ENCODE measurements at places on chromosomes 16 and 17.

DNA sequence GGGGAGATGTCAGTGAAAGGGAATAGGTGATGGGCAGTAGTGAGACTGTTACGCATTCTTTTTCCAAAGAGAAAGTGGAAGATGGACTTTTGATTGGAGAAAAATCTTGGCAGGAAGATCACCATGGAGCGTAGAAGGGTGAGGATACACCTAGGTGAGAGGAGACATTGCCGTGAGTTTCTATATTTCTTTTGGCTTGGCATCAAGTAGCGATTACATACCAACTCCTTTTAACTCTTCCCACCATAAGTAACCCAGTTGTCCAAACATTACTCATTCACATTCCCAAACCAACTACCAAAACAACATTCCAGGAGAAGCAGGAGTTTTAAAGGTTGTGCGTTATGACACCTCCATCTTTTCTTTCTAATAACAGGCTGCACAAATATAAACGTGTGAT is 10.7 kb upstream of the KRT28 start:
- no peak for DNase-seq

- no peak for DNase-seq
These were observed 18.5 kb upstream of the LLGL1 start for GRCh38 chr17:18206962-18207361.

GRCh38 chr17:27532269-27533263 is 76.3 kb downstream of the KSR1 start:
- DNase-seq = no peak

GRCh38 chr16:1789643-1790045 is 3.9 kb downstream of the IGFALS start:
- no peak for DNase-seq

- DNase-seq = no peak
These were observed 59.9 kb upstream of the CDH5 start for GRCh38 chr16:66306366-66307150.

DNA sequence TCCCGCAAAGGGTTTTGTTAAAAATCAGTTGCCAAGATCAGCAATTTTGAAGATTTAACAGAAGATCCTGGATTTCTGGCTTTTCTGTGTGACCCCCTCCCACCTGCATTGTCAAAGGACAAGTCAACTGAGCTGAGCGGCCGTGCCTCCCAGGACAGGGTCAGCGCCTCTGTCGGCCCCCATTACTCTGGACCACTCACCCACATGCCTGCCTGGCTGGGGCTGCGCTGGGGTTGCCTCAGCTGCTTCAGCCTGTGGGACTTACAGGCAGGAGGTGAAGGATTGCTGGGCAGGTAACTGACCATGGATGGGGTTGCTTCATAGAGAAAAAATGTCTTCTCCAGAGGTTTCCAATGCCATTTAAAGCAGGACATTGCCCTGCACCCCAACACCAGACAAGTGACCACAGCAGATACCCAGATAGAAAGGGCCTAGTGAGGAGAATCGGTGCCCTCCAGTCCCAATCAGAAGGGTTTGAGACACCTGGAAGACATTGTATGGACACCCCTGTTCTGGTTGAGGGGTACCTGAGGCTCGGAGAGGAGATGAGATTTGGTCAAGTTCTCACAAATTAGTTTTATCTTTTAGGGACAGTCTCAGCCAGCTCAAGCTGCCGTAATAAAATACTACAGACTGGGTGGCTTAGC is 52.8 kb downstream of the SNX20 start:
- DNase-seq = no peak

- no peak for DNase-seq
These were observed 6.3 kb downstream of the MYBBP1A start for GRCh38 chr17:4548721-4549531.
